ENCODE measurements at places on chromosomes 2 and 18. TPM values are rescaled to one million over a fixed set of nuclear protein-coding genes. Genes with fewer than 3 reads are reported as not detected.

- H3K36me3 ChIP-seq: no peaks in the 10 kb centered on the region
- DNase-seq: no peak
- no peak overlapping the region for H3K27ac ChIP-seq
- no peaks in the 10 kb centered on the region for H3K27me3 ChIP-seq
- no peak overlapping the region for H3K4me3 ChIP-seq
- H3K4me1 ChIP-seq: no peaks in the 10 kb centered on the region
These were observed 70.5 kb upstream of the TTC39C start for GRCh38 chr18:23943903-23944624.

- DNase-seq: no peak
- H3K4me1 ChIP-seq: no peaks in the 10 kb centered on the region
- no peaks in the 10 kb centered on the region for H3K36me3 ChIP-seq
- no peak overlapping the region for H3K27ac ChIP-seq
- H3K4me3 ChIP-seq: no peak overlapping the region
- H3K27me3 ChIP-seq: no peaks in the 10 kb centered on the region
These were observed 1287.8 kb upstream of the TMEFF2 start for GRCh38 chr2:193482557-193482956.

GRCh38 chr18:80244167-80244566, 3.1 kb downstream of the PARD6G start:
- H3K4me3 ChIP-seq: peak overlapping the region; percentile 93
- no peaks in the 10 kb centered on the region for H3K27me3 ChIP-seq
- H3K36me3 ChIP-seq: no peaks in the 10 kb centered on the region

- no peaks in the 10 kb centered on the region for H3K27me3 ChIP-seq
- DNase-seq: no peak
- H3K4me3 ChIP-seq: no peak overlapping the region
- peaks cover 39% of the 10 kb centered on the region for H3K4me1 ChIP-seq
These were observed 290.2 kb downstream of the PRKCE start for GRCh38 chr2:45941531-45942236.

GRCh38 chr2:8315531-8316165, 366.2 kb upstream of the ID2 start:
- H3K27me3 ChIP-seq: no peaks in the 10 kb centered on the region
- no peak for DNase-seq

DNA sequence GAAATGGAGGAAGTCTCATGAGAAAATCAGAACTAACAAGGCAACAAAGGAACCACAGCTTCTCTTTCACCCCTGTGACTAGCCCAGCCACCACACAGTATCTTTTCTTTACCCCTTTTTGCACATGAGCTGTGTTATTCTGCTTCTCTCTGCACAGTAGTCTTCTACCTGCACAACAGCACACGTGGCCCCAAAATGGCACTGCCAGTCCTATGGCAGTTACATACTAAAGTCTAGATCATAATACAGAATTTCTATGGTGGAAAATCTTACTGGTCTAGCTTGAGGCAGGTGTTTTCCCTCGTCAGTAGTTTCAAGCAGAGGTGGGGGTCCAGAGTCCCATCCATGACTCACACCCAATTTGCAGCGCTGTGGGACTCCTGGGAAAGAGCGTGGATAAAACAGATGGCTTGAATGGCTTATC, 177.7 kb downstream of the DIS3L2 start:
- no peak for DNase-seq
- H3K4me1 ChIP-seq: no peaks in the 10 kb centered on the region
- H3K36me3 ChIP-seq: peaks cover 4% of the 10 kb centered on the region
- no peak overlapping the region for H3K4me3 ChIP-seq
- H3K27me3 ChIP-seq: no peaks in the 10 kb centered on the region
- H3K27ac ChIP-seq: no peak overlapping the region

- H3K4me1 ChIP-seq: peaks cover 10% of the 10 kb centered on the region
- no peak overlapping the region for H3K4me3 ChIP-seq
- no peak overlapping the region for H3K27ac ChIP-seq
- H3K36me3 ChIP-seq: no peaks in the 10 kb centered on the region
- H3K27me3 ChIP-seq: no peaks in the 10 kb centered on the region
These were observed 162.5 kb downstream of the RAD51AP2 start for GRCh38 chr2:17355608-17356329.

DNA sequence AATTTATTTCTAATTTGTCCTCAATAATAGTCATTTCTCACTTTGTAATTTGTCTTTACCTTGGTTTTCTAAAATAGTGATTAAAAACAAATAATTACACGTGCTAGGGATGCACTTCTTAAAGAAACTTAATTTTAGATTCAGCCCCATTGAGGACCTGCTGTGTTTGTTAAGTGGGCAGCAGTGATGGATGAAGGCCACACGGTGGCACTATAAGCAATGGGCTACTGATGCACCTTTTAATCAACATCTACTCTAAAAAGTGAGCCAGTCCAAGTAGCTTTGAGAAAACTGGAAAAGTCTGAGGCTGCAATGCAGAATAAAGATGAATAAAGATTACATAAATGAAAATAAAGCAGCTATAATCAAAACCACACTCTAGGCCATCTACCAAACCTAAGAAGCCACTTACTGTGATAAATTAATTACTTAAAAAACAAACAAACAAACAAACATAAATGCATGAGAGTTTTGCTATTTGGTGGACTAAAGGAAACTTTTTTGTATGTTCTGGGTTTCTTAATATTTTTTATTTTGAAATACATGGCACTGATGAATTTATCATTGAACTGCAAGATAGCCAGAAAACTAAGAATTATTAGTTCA, 89.3 kb downstream of the PDE11A start:
- H3K4me1 ChIP-seq: no peaks in the 10 kb centered on the region
- no peak overlapping the region for H3K27ac ChIP-seq
- peaks cover 31% of the 10 kb centered on the region for H3K27me3 ChIP-seq
- no peak overlapping the region for H3K4me3 ChIP-seq

DNA sequence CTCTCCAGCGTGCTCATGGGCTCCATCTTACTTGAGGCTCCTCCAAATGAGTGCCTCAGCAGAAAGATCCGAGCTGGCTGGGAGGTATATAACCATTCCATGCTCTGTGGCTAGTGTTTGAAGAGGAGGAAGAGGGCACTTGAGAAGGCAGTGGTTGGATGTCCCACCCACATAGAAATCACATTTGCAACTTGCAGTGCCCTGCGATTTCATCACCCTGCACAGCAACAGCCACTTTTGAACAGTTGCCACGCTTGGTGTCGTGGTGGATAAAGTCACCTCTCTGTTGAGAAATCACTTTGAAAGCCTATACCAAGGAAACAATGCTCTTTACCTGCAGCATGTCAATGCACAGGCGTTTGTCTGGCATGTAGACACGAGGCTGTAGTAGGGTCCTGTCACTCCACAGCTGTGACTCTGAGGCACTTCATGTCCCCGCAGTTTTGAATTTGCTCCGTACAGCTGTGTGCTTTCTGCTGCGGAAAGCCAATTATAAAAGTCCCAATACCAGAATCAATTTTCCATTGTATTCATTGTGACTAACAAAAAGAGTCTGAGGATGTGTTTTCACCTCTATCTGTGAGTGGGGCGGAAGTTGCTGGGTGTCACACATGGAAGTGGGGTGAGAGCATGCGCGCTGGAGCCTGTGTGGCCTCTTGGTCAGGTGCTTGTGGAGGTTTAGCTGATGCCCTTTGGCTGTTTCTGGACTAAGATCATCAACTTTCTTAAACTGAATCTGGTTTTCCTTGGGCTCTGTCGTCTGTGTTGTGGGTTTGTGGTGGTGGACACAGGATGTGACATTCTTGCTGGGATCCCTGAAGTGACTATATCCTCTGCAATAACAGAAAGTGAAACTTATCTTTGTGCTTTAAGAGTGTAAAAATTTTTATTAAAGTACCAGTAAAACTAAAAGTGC, 2.8 kb downstream of the CNDP2 start:
- peaks cover 8% of the 10 kb centered on the region for H3K36me3 ChIP-seq
- peak overlapping the region; percentile 22 for H3K4me3 ChIP-seq
- DNase-seq: no peak

DNA sequence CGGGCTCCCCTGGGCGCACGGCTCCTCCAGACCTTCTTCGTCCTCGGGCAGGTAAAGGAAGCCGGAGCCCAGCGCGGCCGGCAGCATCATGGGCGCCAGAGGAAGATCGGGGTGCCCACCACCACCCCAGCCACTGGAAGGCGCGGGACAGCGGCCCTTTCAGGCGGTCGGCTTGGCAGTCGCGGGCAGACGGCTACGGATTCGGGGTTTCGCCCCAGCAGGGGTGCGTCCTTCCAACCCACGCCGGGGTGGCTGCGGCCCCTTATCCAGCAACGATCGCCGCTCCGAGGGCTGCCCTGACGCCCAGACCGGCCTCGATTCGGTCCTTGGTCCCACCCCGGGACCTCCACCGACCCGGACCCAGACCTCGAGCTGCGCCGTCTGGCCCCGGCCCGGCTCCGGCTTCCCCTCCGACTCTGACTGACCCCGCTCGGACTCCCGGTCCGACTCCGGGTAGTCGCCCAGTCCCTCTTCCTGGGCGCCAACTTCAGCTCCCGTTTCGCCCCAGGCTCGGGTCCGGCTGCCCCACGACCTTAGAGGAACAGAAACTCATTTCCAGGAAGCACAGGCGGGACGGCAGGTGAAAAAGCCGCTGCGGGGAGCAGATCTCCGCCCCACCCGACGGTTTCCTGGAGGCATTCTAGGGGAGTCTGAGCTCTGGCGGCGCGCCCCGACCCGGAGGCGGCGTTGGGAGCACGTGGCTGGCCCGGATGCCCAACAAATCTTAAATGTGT, 30.2 kb upstream of the SSB start:
- H3K4me1 ChIP-seq: no peaks in the 10 kb centered on the region
- no peak overlapping the region for H3K4me3 ChIP-seq
- H3K36me3 ChIP-seq: peaks cover 11% of the 10 kb centered on the region
- no peaks in the 10 kb centered on the region for H3K27me3 ChIP-seq
- H3K27ac ChIP-seq: no peak overlapping the region

DNA sequence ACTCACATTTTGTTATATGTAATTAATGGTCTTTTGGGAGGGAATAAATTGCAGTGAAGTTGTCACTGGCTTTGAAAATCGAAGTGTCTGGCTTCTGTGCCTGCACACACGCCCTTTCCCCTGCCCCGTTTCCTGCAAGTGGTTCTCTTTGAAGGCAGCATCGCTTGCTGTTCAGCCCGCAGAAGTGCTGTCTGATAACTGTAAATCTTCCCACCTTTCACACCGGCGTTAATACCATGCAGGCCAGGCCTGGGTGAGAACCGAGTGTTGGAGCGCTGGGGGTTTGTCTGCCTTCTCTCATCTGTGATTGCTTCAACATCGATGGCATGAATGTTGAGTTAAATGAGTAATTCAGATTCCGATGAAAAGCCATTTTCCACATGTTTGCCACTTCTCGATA, 37.9 kb upstream of the RPL31 start:
- no peaks in the 10 kb centered on the region for H3K4me1 ChIP-seq
- no peak overlapping the region for H3K4me3 ChIP-seq
- H3K36me3 ChIP-seq: no peaks in the 10 kb centered on the region
- no peak for DNase-seq

- peaks cover 30% of the 10 kb centered on the region for H3K4me1 ChIP-seq
- H3K4me3 ChIP-seq: no peak overlapping the region
- no peaks in the 10 kb centered on the region for H3K27me3 ChIP-seq
- no peaks in the 10 kb centered on the region for H3K36me3 ChIP-seq
- no peak for DNase-seq
These were observed 22.5 kb upstream of the NEDD4L start for GRCh38 chr18:58021504-58021903.

DNA sequence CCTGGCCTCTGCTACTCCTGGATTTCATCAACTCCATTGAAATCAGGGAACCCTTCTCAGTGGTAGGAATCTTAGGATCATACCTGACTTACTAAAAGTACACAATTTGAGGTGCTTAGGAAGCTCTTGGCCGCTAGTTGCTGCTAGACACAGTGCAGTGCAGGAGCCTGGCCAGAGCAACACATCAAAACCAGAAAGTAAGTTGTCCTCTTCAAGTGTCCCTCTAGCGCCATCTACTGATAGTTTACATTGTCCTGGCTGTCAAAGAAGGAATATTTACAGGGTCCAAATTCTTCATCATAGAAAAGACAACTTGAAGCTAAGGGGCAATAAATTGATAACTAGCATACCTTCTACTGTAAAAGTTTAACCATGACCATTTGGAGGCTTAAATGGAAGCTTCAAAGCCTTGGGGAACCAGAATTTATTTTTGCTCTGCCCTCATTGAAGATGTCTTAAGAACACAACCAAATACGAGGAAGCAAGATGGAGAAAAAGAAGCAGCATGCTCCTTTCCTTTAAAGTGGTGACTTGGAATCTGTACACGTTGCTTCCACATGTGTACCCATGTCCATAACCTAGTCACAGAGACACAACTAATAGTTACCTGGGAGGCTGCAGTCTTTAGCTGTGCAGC, 889.1 kb upstream of the GCFC2 start:
- H3K27me3 ChIP-seq: no peaks in the 10 kb centered on the region
- no peak overlapping the region for H3K27ac ChIP-seq
- no peaks in the 10 kb centered on the region for H3K36me3 ChIP-seq
- peak; percentile 41 for DNase-seq
- no peak overlapping the region for H3K4me3 ChIP-seq
- H3K4me1 ChIP-seq: no peaks in the 10 kb centered on the region

The IL1RL2 gene
- not detected for total RNA-seq

The APCDD1 gene
- 49.8 TPM for total RNA-seq
